ENCODE measurements at places on chromosomes 13 and 19. TPM values are rescaled to one million over a fixed set of nuclear protein-coding genes. Genes with fewer than 3 reads are reported as not detected.

DNA sequence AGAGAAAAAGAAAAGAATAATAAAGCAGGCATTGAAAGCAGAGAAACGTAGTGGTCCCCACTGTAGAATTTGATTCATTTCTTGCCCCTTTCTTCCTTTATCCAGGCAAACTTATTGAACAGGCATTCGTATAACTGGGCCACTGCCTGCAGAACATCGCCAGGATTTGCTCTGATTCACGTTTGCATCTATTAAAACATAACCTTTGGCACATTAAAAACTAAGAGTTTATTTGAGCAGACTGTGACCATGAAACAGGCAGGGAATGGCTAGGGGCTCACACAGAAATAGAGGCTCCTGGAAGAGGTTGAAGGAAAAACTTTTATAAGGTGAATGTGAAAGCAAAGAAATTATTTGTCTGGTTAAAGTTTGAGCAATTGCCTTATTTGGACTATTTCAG lies 12.5 kb upstream of the SUPT20H start:
- DNase-seq, result no peak

DNA sequence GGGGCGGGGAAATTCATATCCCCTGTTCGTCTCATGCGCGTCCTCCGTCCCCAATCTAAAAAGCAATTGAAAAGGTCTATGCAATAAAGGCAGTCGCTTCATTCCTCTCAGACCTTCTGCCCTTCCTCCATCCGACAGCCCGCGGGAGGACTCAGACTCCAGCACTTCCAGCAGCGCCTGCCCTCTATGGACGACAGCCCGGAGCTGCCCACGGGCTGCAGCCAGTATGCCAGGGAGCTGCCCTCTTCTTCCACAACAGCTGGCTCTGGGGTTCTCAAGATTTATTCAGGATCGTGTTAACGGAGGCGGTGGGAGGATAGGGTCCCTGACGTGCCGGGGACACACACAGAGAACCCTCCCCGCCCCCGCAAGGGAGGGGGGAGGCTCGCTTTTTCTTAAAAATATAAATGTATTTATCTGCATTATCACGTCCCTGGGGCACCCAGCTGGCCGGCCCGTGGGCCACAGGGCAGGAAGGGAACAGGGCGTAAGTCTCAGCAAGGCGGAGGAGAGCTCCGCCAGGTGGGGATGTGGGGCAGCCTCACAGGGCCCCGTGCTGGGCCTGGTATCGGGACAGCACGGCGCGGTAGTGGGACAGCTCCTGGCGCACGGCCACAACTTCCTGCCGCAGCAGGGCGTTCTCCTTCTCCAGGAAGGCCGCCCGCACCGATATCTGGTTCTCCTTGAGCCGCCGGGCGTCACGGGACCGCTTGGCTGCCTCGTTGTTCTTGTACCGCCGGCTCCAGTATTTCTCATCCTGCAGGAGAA lies 6.7 kb downstream of the DBP start:
- peak; percentile 41 for DNase-seq

GRCh38 chr19:4367781-4368127 lies 24.4 kb downstream of the MPND start:
- DNase-seq, result no peak

- peak; percentile 48 for DNase-seq
These were observed 5.2 kb upstream of the ZNF507 start for GRCh38 chr19:32339988-32340874.

DNA sequence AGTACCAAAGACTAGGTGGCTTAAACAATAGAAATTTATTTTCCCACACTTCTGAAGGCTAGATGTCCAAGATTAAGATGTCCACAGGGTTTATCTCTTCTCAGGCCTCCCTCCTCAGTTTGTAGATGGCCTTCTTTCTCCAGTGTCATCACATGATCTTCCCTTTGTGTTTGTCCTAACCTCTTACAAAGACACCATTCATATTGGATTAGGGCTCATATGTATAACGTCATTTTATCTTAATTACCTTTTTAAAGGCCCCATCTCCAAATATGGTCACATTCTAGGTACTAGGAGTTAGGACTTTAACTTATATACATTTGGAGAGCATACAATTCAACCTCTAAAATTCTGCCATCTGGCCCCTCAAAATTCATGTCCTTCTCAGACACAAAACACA lies 34.3 kb downstream of the N4BP2L2 start:
- DNase-seq, result no peak

Gene RAB3A
- total RNA-seq, result not detected

DNA sequence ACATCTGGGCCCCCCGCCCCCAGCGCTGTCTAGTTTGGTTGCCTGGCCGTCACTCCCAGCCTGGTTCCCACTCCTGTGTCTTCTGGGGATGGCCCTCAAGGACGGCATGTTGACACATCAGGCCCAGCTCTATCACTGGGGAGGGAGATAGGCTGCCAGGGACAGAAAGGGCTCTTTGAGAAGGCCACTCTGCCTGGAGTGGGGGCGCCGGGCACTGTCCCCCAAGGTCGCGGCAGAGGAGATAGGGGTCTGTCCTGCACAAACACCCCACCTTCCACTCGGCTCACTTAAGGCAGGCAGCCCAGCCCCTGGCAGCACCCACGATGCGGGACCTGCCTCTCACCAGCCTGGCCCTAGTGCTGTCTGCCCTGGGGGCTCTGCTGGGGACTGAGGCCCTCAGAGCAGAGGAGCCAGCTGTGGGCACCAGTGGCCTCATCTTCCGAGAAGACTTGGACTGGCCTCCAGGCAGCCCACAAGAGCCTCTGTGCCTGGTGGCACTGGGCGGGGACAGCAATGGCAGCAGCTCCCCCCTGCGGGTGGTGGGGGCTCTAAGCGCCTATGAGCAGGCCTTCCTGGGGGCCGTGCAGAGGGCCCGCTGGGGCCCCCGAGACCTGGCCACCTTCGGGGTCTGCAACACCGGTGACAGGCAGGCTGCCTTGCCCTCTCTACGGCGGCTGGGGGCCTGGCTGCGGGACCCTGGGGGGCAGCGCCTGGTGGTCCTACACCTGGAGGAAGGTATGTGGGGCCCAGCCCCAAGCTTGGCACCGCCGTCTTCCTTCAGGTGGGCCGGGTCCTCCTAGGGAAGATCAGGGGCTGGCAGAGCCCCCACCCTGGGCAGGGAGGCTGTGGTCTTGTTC lies at the start of gene AMH:
TSS of gene AMH (plus strand) at position 314 of the 857 bp plus-strand sequence. CDS start at position 324, 10 bp downstream.
- DNase-seq, result peak; percentile 37

DNA sequence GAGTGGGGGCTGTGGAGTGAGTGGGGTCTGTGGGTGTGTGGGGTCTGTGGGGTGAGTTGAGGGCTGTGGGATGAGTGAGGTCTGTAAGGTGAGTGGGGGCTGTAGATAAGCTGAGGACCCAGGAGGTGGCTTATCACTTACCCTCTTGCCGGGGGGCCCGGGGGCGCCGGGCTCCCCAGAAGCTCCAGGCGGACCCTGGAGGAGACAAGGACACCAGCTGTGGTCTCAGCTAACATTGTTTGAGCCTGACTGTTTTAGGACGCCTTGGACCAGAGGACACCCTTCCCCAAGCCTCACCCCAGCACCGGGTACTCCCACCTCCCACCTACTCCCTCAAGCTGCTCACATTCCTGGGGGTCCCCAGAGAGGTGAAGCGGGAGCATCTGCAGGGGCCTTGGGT lies 34.2 kb upstream of the OLFM2 start:
- no peak for DNase-seq

- DNase-seq, result peak; percentile 85
These were observed 4.2 kb upstream of the IZUMO2 start for GRCh38 chr19:50167314-50167721.

DNA sequence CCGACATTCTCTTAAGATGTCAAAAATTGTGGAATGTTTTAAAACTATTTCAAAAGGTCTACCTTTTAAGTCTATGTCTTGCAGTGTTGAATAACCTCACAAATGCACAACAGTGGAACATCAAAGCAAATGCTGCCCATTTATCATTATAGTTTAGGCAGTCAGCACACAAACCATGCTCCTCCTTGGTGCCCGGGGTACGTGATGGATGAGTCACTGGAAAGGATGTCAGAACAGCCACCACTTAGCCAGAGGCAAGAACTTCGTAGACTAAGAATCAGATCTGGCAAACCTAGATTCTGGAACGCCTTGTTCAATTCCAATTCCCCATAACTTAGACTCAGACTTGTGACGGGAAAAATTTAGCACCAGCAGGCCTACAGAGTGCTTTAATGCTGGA lies 343.6 kb downstream of the FGF9 start:
- peak; percentile 82 for DNase-seq

- no peak for DNase-seq
These were observed 776.6 kb downstream of the UQCRFS1 start for GRCh38 chr19:28436320-28436719.

DNA sequence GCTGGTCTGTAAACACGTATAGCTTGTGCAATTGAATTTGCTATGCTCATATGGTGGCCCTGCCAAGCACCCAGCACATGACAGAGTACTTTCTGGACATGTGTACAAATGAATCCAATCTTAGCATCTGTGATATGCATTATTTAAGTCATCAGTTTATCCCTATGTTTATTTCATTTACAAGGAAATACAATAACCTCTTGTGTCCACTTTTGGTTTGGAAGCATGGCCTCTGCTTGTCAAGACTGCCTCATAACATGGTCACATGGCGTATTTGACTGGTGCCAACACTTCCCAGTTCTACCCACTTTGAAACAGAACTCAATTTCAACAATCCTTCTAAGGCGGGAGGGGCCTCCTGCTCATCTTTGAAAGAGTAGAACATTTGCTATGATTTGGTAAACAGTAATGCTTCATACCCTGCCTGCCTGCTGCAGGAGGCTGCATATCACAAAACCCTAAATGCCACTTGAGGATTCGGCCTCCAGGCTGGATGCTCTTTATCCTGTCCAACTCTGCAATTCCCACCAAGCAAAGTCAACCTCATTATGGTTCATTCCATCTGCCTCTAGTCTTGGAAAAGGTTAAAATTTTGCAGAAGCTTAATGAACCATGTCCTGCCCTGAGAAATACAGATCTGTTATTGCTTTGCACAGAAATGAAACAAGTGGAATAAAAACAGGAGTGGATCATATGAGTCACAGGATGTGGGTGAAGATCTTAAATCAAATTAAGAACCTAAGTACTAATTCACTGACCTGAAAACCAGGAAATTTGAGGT lies 151.3 kb downstream of the CYSLTR2 start:
- peak; percentile 19 for DNase-seq

DNA sequence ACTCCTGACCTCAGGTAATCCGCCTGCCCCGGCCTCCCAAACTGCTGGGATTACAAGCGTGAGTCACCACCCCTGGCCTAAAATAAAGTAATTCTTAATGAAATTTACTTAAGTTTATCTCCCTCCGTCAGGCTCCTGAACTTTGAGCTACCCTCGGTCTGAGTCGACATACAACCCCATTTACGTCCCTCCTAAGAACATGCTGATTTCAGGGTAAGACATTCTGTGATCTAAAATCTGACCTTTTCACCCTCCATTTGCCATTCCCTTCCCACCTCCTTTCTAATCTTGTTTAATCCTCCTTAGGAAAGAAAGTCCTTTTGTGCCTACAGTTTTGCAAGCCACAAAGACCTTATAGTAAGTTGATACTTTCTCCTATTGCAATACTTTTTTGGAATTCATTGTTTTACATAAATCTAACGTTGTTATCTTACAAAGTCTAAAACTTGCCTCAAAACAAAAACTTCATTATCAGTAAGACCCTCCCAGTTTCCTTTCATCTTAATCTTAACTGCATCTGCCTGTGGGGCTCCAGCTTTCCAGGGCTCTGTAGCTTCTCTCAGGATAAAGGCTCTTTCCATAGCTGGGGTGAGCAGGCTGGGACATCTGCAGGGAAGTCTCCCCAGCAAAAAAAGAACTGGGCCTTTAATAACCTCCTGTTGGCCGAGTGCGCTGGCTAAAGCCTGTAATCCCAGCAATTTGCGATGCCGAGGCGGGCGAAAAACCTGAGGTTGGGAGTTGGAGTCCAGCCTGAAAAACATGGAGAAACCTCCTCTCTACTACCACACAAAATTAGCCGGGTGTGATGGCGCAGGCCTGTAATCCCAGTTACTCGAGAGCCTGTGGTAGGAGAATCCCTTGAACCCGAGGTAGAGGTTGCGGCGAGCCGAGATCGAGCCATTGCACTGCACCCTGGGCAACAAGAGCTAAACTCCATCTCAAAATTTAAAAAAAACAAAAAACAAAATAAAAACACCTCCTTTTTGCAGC lies 143.1 kb downstream of the ZNF737 start:
- DNase-seq, result no peak
